ENCODE measurements at places on chromosomes 11 and 22.

GRCh38 chr11:58922479-58922878 lies 16.8 kb upstream of the GLYATL1 start:
- DNase-seq, result no peak

GRCh38 chr11:44398266-44399030 lies 88.5 kb upstream of the ALX4 start:
- DNase-seq, result no peak

DNA sequence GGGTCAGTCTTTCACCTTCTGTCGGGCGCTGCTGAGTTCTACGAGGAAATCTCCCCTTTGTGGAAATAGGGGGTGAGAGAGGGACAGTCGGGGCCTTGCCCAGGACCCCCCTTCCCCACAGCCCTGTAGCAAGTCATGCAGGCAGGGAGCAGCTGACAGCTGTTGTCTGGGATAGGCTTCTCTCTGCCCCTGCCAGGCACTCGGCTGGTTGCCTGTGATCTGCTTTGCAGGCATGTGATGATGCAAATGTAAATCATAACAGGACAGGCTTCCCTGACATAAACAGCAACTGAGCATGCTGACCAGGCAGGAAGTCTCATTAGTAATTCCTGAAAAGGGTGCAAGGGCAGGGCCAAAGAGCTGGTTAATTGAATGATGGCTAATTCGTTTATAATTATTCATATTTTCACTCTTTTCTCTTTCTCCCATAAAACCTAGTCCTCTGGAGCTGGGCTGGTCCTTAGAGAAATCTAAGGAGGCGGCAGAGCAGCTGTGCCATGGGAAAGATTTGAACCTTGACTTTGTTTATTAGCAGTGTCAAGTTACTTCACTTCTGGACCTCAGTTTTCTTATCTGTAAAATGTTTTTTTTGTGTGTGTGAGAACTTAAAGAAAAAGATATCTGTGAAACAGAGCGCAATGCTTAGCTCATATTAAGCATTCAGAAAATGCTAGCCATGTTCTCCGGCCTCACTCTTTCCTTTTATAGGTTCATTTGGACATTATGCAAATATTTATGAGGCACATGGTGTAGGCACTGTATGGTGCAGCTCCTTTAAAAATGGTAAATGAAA lies 129.7 kb downstream of the LDLRAD3 start:
- no peak for DNase-seq

DNA sequence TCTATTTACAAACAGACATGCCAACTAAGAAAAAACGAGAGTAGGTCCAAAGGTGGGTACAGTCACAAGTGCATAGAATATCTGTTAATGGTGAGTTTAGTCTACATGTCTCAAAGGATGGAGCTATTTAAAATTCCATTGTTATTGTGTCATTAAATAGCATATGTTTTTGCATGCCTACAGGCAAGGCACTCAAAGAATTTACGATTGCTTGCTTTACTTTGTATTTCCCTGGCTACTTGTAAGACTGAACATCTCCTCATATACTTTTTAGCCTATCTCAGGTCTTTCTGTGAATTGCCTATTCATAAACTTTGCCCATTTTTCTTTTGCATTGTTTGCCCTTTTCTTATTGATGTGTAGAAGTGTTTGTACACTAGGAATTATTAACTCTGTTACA lies 39.7 kb downstream of the DEUP1 start:
- DNase-seq, result no peak

DNA sequence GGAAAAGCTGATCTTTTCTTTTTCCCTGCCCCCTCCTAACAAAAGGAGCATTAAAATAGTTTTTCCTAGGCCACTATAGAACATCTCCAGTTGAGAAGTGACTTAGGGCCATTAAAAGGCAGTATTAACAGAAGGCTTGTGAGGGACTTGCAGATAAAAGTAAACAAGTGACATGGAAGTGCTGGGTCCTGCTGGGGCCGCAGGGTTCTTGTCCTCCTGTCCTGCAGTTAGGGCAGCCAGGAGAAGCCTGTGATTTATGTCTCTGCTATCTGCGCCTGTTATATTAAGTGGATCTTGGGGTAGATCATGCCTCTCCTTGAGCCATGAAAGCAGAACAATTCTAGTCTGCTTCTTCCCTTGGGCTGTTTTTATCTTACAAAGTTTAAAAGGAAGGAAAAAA lies 271.4 kb upstream of the C11orf87 start:
- DNase-seq, result no peak

DNA sequence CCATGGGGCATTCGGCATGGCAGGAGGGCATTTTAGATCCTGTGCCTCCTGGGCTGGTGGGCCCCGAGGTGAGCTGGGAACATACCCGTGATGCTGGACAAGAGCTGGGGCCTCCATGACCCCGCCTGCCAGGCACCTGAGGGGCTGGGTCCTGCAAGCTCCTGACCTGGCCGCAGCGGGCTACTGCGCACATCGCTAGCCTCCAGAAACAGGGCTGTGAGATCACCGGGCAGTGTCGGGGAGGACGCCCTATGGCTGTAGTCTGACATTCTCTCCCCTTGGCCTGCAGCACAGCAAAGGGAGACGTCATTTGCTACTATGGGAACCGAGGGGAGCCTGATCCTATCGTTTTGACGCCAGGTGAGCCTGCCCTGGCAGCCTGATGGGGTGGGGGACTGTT lies 24.4 kb upstream of the DGCR8 start:
- DNase-seq, result no peak

DNA sequence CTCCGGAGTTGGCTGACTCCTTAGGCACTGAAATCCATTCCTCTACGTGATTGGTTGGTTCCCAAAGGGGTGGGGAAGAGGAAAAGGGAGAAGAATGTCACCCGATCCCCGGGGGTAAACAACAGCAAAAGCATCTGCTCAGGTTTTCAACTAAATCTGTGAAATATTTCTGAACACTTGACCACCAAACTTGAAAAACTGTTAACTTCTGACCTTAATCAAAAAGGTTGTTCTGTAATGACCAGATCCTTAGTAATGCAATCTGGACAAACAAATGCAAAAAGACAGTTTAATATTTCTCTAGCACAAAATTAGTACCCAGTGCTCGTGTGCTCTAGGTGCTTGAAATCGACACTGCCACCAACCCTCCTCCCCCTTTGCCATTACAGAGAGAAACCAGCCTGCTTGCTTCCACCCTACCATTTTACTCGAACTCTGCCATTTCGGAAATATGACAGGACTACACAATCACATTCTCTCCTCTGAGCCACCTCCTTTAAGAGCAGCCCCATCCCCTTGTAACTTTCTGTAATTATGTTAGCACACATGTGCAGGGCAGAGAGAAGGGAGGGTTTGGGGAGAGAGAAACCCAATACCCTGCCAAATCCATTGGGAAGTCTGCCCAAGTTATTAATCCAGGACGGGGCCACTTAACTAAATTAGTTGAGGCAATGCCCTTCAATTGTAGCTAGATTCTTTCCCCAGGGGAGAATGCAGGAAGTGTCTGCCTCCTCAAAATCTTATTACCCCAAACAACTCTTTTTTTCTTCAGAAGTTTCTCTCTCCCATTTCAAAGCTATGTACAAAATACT lies 113.8 kb downstream of the RBFOX2 start:
- DNase-seq, result no peak

GRCh38 chr11:119389611-119390254 lies 8.2 kb upstream of the USP2 start:
- DNase-seq, result no peak

- DNase-seq, result peak; percentile 50
These were observed 450 bp downstream of the CBX6 start for GRCh38 chr22:38871360-38872171.

GRCh38 chr22:44395118-44396005 lies 82.6 kb upstream of the SHISAL1 start:
- DNase-seq, result no peak

- DNase-seq, result no peak
These were observed 5.1 kb downstream of the ZNF70 start for GRCh38 chr22:23745791-23746190.

DNA sequence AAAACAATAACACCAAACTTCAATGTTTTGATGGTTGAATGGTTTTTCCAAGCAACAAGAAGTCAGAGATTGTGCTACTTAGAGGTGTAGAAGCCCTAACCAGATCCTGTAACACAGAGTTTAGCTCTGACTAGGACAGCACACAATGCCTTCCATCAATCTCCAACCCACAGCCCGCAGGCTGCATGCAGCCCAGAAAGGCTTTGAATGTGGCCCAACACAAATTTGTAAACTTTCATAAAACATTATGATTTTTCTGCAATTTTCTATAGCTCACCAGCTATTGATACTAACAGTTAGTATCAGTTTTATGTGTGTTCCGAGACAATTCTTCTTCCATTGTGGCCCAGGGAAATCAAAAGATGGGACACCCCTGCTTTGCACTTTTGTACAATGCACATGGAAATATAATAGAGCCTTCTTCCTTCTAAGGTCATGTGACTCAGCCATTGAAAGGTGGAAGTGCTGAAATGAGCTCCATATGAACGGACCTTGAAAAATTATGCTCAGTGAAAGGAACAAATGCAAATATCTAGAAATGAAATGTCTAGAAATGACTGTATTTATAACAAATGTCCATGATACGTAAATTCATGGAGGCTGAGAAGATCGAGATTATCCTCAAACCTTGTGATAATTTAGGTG lies 47.6 kb upstream of the VPREB1 start:
- DNase-seq, result no peak

DNA sequence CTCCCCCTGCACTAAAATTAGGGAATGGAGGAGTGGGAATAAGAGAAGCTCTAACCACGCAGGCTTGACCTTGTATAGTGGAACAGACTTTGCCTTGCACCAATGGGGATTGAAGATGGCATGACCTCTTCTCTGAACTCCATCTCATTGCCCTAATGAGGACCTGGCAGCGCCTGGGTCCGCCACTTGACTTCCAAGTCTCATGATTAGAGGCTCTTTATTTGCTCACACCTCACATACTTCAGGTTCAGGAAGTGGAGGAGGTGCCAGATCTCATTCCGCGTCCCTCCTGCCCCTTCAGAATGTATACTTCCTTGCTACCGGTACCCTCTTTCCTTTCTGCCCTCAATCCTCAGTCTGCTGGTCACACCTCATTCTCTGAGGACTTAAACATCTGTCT lies 106.0 kb upstream of the CD44 start:
- no peak for DNase-seq

DNA sequence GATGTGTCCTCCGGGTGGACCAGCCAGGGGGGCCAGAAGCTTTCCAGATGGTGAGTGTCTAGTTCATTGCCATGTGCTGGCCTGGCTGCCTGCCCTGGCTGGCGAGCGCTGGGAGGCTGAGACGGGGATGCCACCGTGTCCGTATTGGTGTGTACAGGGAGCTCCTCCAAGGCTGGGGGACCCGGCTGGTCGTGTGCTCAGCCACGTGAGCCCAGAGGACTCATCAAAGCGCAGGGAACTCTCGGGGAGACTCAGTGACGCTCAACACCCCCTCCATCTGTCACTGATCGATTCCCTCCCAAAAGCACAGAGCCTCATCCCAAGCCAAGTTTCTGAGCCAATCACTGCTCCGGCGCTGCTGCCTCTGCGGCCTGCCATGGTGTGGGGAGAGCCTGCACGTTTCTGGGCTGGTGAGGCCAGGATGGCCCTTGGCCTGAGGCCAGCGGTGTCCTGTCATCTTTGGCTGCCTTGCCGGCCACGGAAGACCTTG lies 423.7 kb downstream of the SHANK2 start:
- DNase-seq, result no peak

GRCh38 chr11:66986178-66986545 lies 11.1 kb downstream of the C11orf86 start:
- no peak for DNase-seq

DNA sequence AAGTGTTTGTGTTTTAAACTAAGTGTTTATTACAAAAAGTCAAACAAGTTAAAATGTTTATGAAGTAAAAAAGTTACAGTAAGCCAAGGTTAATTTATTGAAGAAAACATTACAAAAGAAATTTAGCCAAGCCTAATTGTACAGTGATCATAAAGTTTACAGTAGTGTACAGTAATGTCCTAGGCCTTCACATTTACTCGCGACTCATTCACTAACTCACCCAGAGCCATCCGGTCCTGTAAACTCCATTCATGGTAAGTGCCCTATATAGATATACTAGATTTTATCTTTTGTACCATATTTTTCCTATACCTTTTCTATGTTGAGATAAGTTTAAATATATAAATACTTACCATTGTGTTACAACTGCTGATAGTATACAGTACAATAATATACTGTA lies 481.8 kb upstream of the TENM4 start:
- no peak for DNase-seq

DNA sequence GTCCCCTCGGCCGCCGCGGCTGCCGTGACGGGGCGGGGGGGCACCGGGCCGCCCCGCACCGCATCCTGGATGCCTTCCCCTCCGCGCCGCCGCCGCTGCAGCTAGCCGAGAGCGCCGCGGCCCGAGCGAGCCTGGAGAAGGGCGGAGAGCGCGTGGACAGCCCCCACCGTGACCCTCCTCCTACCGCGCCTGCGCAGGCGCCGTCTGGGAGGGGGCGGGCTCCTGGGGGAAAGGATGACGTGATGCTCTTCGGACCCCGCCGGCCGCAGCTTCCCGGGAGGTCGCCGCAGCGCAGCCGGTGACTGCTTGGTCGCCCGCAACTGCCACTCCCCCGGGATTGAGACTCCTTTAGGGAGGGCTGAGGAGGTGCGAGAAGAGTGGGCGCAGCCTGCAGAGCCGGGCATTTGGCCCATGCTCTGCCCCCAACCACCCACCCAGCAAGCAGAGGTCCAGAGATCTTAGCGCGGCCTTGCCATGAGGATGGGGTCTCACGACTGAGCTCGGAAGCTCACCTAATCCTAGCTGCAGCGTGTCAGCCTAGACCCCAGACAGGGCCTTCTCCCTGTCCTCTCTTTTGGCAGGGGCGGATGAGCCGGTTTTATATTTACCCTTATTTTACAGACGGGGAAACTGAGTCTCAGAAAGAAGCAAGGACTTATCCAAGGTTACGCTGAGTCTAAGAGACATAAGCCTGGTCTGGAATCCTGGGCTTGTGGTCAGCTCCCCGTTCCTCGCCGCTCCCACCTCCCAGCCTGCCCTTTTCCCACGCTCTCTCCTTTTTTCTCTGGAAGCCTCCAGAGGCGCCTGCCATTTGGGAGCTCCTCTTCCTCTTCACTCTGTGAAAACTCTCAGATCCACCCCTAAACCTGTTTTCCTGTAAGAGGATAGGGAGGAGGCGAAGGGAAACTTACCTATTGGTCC lies at the start of gene DENND5A:
Gene DENND5A, minus strand, starts transcription at position 140 of the 921 bp plus-strand sequence. CDS start 281 bp downstream, outside the sequence.
- DNase-seq, result peak; percentile 45

GRCh38 chr11:117097389-117098268 lies 599 bp downstream of the SIK3 start:
- no peak for DNase-seq

DNA sequence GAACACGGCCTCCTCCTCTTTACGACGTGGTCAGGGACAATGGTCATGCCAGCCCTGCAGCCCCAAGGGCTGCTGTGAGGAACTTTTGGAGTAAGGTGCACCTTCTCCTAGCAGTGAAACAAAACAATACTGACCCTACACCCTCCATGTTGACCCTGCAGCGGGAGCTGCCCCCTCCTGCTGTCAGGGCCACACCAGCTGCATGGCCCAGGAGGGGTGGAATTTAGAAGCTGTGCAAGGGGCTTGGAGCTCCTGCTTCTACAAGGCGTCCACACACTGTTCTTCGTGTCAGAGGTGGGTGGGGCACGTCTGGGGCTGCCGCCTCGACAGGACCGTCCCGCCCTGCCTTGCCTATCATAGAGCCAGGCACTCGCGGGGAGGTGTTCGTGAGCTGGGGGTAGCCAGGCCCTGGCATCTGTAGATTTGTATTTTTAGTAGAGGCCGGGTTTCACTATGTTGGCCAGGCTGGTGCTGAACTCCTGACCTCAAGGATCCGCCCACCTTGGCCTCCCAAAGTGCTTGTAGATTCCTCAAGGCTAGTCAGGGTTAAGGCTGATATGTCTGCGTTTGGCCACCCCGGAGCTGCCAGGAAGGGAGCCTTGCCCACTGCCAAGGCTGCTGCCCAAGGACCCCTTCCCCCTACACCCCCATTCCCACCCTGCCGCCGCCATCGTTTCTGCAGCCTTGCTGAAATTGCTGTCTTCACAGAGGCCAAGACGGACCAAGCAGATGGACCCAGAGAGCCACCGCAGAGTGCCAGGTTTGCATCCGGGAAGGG lies 15.9 kb downstream of the INCENP start:
- no peak for DNase-seq
